Neuronal stem cell (in vitro differentiated cells): ENCODE measurements at places on chromosomes 11 and 22.
A peak's percentile ranks its signal among the peaks of the same experiment; 100 is the strongest.

- DNase-seq = no peak
Measured at GRCh38 chr11:132353255-132353654, 982.8 kb downstream of the NTM start.

DNA sequence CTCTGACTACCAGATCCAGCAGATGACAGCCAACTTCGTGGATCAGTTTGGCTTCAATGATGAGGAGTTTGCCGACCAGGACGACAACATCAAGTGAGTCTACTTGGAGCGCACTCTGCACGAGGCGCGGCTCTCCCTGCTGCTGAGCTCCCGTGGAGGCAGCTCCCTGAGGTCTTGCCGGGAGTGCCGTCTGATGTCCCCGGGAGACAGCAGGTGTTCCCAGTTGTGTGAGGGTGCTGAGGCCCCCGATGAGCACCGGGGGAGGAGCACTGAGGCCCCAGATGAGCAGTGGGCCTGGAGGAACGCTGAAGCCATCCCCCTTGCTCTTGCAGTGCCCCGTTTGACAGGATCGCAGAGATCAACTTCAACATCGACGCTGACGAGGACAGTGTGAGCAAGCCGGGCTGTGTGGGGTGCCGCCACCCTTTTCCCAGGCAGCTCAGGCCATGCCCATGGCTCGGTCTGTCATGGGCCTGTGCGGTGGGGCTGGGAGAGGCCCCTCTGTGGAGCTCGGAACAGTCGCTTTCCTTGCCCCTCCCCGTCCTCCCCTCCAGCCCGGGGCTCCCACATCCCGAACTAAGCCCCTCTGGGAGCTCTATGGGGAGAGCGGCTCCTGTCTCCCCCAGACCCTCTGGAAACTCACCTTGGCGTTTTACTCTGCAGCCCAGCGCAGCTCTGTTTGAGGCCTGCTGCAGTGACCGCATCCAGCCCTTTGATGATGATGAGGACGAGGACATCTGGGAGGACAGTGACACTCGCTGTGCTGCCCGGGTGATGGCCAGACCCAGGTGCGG, 37.1 kb downstream of the SBF1 start:
- no peak for DNase-seq

GRCh38 chr11:125132071-125132470, 20.6 kb upstream of the TMEM218 start:
- no peak for DNase-seq

DNA sequence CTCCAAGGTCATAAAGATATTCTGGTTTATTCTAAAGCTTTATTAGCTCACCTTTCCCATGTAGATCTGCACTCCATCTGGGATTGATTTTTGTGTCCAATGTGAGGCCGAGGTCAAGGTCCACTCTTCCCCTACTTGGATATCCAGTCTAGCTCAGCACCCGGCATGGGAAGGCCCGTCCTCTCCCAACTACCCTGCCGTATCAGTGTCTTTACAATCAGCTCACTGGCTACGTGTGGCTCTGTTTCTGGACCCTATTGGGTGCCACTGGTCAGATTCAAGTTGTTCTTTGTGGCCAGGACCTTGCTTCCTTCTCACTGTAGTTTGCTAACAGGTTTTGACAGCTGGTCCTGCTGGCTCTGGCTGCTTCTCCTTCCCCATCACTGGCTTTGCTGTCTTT, 30.9 kb downstream of the KCNQ1OT1 start:
- no peak for DNase-seq

- no peak for DNase-seq
Measured at GRCh38 chr11:3353066-3353465, 25.9 kb downstream of the ZNF195 start.

DNA sequence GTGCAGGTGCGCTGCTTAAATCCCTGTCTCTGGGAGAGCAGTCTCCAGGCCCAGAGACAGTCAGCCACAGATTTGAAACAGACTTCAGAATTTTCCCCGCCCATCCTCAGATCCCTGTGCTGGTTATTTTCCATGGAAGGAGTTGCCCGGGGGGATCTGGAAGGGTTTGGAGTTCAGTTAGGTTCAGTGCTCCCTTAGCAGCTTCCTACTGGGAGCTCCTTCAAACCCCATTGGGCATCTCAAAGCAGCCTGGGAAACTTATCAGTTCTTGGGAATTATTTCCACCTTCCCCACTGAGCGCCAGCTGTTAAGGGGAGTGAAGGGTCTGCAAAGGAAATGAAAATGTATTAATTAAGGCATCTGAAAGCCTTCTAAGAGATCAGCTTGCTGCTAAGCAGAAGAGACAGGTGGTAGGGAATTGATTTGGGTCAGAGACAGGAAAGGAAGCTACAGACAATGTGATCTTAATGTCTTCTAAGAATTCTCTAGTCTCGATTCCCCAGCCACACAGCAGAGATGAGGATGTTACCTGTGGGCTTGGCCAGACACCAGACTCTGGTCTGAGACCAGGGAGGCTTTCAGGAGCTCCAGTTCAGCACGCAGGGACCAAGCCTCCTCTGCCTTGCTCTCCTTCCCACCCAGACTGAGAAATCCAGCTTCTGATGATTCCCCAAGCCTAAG, 106.2 kb upstream of the TBCEL start:
- DNase-seq = no peak

- DNase-seq = no peak
Measured at GRCh38 chr11:125948278-125949051, 2.6 kb downstream of the VSIG10L2 start.

- no peak for DNase-seq
Measured at GRCh38 chr22:29331658-29332300, 16.3 kb upstream of the RASL10A start.

DNA sequence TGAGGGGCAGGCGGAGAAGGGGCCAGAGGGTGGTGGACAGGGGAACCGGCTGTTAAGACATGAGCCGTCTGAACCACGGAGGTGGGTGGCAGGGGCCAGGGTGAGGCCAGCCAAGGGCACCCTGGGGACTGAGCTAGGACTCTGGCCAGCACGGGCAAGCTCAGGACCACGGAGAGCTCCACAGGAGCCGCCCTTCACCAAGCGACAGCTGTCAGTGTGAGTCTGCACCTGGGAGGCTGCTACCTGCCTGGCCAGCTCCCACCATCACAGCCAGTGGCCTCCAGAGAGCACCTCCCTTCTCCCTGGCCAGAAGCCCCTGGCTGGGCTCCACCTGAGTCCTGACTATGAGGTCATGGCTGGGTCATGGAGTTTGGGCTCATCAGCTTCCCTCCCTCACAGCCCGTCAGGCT, 21.6 kb downstream of the MGAT3 start:
- DNase-seq = no peak

DNA sequence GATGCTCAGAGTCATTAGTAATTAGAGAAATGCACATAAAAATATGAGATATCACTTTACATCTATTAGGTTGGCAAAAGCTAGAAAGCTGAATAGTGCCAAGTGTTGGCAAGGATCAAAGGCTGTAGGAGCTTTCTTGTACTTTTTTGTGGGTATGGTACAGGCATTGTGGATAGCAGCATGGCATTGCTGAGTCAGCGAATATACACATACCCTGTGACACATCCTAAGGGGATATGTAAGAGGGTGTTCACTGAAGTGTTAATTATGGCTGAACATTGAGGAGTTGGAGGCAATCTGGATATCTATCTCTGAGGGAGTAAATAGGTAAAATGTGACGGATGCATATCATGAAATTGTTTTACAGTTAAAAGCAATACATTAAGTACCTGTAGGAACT, 27.0 kb upstream of the IL18BP start:
- no peak for DNase-seq

GRCh38 chr11:80054582-80055165, 613.8 kb upstream of the TENM4 start:
- no peak for DNase-seq

- peak; percentile 61 for DNase-seq
Measured at GRCh38 chr11:65366340-65366773, 11.8 kb downstream of the TIGD3 start.

DNA sequence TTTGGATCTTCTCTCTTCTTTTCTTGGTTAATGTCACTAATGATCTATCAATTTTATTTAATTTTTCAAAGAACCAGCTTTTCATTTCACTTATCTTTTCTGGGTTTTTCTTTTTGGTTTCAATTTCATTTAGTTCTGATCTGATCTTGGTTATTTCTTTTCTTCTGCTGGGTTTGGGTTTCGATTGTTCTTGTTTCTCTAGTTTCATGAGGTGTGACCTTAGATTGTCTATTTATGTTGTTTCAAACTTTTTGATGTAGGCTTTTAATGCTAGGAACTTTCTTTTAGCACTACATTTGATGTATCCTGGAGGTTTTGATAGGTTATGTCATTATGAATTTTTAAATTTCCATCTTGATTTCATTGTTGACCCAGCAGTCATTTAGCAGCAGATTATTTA, 142.3 kb downstream of the C11orf87 start:
- DNase-seq = no peak

DNA sequence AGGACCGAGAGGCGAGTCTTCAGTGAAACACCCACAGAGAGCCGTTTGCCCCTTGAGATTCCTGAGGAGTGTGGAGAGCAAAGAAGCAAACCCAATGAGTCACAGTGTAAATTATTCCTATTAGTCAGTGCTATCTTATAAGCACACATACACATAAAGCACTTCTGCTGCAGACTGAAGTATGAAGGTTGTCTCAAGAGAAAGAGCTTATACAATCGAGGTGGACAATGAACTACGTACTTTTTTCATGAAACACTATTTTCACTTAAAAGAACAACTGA, 37.3 kb downstream of the GALNT18 start:
- no peak for DNase-seq

DNA sequence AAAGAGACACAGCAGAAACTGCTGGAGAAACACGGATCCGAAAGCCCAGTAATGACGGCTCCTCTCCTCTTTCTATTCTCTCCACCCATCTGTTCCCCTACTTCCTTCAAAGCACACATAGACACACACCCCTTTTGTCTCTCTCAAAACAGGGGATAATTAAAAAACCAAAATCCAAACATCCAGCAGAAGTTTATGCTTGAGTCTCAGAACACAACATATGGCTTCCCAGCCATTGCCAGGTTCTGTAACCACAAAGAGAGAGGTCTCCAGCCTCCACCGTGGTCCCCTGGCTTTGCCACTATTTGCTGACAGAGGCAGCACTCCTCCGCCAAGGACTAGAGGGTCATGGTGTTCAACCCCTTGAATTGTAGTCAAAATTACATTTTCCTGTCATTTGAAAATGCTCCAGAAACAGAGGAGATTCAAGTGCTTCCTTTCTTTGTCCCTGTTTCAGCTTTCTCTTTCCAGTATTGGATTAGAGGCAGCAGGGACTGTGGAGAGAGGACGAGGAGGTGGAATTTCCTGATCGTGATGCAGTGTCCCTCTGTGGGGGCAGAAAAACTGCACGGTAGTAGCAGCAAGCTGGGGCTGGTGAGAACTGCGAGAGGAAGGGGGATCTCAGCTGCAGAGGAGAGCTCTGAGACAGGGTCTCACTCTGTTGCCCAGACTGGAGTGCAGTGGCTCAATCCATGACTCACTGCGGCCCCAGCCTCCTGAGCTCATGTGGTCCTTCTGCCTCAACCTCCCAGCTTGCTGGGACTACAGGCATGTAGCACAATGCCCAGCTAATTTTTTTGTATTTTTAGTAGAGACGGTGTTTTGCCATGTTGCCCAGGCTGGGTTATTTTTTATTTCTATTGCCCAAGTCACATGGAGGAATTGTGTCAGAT, 60.3 kb downstream of the UBASH3B start:
- no peak for DNase-seq

- DNase-seq = no peak
Measured at GRCh38 chr22:45185718-45186514, 22.2 kb downstream of the NUP50 start.

DNA sequence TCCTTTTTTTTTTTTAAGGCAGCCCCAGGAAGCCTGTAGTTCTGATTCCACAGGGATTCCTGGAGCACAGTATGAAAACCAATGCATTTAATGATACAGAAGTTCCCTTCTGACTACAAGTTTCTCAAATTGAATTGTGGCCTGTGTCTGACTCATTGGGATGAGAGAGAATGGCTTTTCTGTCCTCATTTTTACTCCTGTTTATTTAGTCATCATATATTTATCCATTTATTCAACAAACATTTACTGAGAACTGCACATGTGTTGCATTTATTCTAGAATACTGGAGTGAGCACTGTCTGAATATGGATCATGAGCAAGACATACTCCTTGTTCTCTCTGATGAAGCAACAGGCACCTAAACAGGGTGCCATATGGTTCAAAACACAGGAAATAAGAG, 231.2 kb downstream of the NTM start:
- DNase-seq = no peak

DNA sequence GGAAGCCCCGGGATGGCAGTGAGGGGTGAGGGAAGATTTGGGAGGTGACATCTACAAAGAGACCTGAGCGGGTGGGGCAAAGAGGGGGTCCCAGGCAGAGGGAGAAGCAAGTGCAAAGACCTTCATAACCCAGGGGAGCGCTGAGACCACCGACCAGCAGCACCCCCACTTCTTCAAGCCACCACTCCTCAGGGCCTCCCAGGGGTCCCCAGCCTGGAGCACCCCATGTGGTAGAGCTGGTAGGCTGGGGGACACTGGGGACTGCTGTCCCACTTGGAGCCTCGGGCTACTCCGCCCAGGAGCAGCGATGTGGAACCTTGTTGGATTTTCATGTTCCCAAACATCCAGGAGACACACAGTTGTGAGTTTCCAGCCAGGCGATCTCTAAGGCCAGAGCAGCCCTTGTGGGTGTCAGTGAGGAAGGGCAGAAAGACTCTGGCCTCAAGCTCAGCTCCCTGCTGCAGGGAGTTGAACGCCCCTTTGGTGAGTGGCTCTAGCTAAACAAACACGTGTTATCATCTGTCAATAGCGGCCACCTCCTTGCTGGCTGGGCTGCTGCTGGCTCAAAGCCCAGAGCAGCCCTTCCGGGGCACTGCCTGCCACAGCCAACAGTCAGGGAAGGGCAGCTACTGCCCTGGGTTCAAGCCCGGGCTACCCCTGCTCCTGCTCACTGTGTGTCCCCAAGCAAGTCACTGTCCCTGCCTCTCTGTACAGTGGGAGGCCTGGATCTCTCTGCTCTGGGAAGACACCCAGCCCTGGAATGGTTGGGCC, 25.7 kb upstream of the CHKA start:
- DNase-seq = no peak
